Heart left ventricle (tissue), 16 donors: ENCODE measurements at places on chromosomes 16 and 17. TPM values are rescaled to one million over a fixed set of nuclear protein-coding genes. Genes with fewer than 3 reads are reported as not detected.

The LRRC75A gene
- 0.42 TPM for polyA plus RNA-seq

The NME3 gene
- 86.4 TPM for polyA plus RNA-seq

The UNC45B gene
- polyA plus RNA-seq, result 49.1 TPM

The TUFM gene
- 384 TPM for polyA plus RNA-seq

The SALL1 gene
- 0.08 TPM for polyA plus RNA-seq

The CCL4 gene
- 1.2 TPM for polyA plus RNA-seq

The PTGES3L gene
- polyA plus RNA-seq, result 58.0 TPM

The HOXB1 gene
- polyA plus RNA-seq, result not detected

The PABPN1L gene
- not detected for polyA plus RNA-seq

The BCAR1 gene
- 54.2 TPM for polyA plus RNA-seq
